Cortex of kidney (tissue), 1 donor: ENCODE measurements at places on chromosomes 12 and 14.

DNA sequence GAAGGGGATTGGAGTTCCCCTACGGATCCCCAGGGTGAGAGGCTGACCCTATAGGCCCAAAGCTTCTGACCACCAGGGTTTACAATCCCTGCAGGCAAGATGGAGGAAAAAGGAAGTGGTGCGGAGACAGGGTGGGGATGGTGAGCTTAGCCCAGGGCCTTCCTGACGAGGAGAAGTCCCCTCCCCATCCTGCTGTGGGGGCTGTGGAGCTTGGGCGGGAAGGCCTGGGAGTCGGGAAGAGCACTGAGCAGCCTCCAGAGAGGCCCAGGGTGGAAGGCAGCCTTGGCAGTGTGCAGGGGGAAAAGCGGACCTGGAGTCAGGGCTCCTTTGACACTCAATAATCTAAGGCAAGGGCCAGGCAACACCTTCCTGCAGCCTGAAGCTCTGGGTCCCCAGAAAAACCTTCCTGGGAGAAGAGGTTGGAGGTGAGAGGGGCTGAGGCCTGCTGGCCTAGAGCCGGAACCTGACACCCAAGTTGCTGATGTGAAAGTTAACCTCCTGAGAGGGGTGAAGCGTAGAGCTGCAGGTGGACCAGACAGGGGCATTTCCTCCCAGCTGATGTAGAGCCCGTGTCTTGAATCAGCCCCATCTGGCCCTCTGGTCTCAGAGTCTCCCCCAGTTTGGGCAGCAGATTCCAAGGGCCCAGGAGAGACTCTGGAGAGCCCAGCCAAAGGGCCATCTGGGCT, 6.0 kb downstream of the HDAC7 start:
- DNase-seq, result no peak

- DNase-seq, result no peak
Measured at GRCh38 chr12:122336015-122336946, 70.0 kb upstream of the VPS33A start.

- DNase-seq, result no peak
Measured at GRCh38 chr12:13436182-13436581, 239.7 kb downstream of the EMP1 start.

DNA sequence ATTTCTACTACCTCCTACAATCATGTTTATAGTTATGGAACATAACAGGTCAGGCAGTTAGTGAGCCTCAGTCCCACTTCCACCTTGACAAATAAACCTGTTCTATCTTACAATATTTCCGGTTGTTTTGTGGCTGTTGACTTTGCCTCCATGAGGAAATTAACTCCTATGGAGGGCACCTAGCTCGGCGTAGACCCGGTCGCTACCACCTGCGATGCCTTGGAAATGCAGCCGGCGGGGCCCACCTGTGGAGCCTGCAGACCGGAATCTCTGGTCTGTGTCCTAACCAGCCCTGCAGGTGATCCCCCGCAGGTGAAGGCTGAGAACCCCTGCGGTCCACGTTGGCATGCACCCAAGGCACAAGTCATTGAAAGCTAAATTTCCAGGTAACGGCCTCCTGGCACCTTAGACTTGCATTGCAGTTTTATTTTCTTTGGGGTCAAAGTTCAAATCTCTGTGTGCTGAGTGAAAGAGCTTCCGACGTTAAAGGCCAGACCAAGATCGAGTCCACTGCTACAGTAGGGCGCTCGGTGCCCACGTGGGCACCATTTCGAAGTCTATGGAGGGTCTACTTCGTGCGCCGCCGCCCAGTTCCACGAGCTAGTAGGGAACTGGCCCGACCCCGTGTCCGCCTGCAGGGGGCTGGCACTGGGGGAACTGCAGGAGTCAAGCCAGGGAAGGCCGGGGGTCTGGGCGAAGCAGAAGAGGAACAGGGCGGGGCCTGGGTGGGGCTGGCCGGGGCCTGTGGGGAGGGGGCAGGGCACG, 782 bp upstream of the PIWIL1 start:
- no peak for DNase-seq

DNA sequence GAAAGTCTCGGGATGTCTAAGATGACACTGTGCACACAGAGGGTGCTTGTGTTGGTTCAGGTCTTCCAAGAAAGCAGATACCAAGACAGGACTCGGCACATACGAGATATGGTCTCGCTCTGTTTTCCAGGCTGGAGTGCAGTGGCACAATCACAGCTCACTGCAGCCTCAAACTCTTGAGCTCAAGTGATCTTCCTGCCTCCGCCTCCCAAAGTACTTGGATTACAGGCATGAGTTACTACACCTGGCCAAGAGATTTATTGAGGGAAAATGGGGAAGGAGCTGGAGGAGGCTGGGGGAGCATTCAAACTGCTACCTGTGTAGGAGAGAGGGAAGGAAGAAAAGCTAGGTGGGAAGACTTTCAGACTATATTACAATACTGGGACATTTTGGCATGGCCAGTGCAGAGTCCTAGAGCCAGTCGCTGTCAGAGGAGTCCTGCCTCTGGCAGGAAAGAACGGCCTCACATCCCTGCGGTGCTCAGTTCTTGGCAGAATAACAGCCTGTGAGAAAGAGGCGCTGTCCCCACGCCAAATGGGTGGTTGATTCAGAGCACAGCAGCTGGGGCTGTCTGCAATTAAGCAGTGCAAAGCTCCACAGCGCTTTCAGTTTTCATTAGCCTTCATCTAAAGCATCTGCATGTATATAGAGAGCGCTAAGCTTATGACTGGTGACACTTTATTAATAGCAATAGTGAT, 18.3 kb downstream of the SLC17A8 start:
- no peak for DNase-seq

DNA sequence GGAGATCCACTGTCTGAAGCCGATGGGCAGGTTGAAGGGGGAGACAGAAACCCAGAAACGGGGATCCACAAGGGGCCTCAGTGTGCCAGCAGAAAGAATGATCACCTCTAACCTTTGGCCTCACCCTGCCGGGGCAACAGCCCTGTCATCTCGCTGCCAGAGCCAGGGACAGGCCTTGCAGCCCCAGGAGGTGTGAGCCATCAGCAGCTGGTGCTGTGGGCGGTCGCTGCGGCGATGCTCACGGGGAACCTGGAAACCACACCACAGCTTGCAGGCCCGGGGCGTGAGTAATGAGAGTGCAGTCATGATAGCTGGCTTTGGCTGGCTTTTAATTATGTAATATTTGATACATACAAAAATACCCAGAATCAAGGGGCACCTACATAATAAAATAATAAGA, 4.7 kb upstream of the TTC7B start:
- no peak for DNase-seq

DNA sequence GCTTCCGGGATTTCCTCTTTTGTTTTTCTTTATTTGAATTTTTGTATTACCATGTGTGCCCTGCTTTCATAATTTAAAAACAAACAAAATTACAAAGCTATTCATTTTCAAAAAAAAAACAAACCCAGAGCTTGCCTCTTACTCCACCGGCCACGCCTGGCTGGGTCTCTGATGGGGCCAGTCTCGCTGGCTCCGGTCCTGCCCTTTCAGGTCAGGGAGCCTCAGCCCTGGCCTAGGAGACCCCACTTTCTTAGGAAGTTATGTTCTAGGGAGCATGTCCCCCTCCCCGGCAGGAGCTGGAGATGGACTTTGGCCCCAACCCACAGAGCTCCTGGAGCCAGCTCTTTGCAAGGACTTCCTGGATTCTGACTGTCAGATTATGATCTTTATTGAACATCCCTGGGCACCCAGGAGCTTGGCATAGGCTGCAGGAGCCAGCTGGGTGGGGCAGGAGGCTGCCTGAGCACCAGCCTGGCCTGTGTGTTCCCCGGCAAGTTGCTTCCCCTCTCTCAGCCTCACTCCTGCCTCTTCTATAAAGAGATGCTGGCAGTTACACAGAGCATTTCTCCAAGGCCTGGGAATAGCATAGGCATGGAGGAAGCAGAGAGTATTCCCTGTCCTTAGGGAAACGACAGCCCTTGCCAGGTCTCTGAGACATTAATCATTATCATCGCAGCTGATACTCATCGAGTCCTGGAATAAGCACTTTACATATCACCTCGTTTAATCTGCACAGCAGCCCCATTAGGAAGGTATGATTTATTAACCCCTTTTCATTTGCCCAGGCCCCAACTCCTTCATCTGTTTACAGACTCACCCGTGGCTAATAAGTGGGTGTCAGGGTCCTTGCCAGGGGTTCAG, 3.5 kb downstream of the DEGS2 start:
- no peak for DNase-seq

- DNase-seq, result no peak
Measured at GRCh38 chr12:95116773-95117172, 43.4 kb upstream of the NR2C1 start.

DNA sequence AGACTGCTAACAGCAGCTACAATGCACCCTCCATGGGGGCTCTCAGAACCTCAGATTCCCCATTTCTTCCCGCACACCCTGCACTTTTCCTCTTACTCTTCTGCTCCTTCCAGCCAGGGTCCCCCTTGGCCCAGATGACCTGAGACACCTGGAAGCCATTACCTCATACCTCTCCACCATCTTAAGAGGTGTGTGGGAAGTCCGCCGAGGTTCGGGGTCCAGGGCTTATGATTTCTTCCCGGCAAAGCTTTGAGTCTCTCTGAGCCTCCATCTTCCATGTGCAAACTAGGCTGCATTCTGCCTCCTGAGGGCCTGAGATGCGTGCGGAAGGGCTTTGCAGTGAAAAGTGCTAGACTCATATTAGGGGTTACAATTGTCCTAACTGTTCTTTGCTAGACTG, 5.3 kb downstream of the GSC start:
- no peak for DNase-seq

DNA sequence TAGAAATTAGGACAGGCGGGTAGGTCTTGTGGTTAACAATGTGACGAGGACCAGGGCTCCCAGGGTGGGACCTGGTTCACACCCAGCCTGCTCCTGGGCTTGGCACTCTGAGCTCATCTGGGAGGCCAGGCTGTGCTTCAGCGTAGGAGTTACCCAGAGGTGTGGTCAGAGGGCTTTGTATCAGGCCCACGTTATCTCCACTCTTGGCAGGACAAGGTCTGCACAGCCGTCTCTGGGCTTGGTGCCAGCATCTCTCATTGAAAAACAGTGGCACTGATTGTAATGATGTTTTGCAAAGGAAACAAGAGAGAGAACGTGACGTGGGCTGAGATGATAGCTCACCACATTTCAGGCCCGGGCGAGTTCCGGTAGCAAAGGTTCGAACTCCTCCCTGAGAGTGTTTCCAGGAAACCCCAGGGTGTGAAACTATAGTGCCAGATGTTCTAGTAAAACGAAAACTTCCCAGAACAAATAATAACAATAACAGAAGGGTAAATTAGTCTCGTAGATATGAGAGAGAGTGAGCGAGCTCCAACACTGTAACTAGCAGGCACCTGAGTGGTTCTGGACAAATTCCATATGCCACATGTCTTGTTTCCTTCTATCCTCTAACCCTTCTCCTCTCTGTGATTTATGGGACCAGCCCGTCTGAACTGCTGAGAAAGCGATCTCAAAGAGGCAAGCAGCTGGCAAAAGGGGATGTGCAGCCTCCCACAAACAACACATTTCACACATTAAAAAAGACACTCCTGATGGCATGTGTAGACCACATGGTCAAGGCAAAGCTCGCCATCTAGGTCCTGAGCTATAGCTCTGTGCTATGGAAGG, 227.3 kb downstream of the KTN1 start:
- DNase-seq, result no peak

DNA sequence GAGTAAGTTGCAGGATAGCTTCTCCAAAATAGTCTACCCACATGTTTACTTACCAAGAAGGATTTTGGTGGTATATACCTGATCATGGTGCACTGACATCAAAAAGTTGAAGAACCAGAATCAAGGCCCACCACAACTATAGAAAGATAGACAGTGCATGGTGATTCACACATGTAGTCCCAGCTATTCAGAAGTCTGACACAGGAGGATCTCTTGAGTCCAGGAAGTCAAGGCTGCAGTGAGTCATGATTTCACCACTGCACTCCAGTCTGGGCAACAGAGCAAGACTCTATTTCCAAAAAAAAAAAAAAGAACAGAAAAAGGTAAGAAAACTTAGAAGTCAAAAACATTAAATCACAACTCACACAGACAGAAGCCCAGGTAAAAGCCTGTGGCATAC, 422.2 kb upstream of the FOXG1 start:
- no peak for DNase-seq

GRCh38 chr14:53151523-53152183, 1.5 kb downstream of the DDHD1 start:
- no peak for DNase-seq

- DNase-seq, result no peak
Measured at GRCh38 chr12:92122941-92123779, 22.5 kb downstream of the BTG1 start.

- no peak for DNase-seq
Measured at GRCh38 chr12:27777141-27777540, 2.9 kb upstream of the KLHL42 start.

DNA sequence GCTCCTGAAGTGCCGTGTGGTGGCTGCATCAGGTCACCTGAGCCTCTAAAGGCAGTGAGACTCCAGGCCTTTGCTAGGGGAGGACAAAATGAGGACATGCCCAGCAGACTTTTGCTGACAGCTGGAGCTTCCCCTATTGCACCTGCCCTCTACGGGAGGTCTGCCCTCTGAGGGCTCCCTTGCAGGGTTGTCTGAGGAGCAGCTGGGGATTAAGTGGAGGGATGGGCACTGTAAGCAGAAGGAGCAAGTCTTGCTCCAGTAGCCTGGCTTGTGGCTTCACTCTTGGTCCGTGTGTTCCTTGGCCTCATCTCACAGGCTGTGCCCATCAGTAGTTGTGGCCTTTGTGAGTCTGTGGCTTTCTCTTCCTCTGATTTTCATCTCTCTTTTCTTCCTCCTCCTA, 66.9 kb upstream of the NRXN3 start:
- no peak for DNase-seq

DNA sequence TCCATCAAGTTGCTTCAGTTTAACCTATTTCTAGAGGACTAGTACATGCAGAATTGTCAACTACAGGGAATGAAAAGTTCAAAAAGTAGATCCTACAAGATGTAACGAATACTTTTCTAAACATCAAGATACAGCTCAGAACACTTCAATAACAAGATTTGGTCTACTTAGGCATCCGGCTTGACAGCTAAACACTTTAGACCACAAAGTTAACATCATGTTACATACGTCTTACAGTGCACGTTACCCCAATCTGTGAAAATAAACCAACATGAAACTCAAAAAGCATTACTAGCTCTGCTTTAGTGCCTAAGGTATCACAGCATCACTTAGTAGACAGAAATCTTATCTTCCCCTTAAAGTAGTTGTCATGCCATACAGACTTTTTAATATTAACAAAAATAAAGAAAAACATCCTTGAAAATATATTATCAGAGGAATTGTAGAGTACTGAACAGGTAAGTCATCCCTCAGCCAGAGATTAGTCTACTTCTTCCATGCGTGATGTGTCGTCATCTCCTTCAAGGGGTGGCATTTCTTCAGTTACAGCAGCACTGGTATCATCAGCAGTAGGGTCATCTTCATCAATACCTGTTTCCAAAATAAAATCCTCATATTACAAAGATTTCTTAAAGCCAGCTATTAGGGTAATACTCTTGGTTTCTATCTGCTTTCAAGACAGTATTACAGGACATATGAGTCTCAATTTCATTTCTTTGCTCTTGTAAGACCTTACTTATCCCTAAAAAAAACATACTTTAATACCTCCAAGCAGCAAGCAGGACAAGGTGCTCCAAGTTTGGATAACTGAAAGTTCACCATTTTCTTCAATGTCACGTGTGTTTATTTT, 5.4 kb downstream of the HSP90AA1 start:
- DNase-seq, result no peak

GRCh38 chr12:106282457-106283097, 20.0 kb upstream of the TCP11L2 start:
- no peak for DNase-seq
